ENCODE measurements at places on chromosomes 11 and 22.

DNA sequence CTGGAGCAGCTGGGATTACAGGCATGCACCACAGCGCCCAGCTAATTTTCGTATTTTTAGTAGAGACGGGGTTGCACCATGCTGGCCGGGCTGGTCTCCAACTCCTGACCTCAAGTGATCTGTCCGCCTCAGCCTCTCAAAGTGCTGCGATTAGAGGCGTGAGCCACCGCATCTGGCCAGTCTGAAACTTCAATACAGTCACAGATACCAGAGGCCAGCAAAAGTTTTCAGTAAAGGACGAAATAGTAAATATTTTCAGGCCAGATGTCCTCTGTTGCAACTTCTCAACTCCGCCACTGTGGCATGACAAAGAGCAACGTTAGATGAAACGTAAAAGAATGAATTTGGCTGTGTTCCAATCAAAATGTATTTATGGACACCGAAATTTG is 403.6 kb downstream of the MN1 start:
- no peak for DNase-seq

GRCh38 chr11:76368490-76368889 is 12.4 kb downstream of the THAP12 start:
- no peak for DNase-seq

GRCh38 chr22:43731988-43732387 is 80.1 kb downstream of the EFCAB6 start:
- no peak for DNase-seq

DNA sequence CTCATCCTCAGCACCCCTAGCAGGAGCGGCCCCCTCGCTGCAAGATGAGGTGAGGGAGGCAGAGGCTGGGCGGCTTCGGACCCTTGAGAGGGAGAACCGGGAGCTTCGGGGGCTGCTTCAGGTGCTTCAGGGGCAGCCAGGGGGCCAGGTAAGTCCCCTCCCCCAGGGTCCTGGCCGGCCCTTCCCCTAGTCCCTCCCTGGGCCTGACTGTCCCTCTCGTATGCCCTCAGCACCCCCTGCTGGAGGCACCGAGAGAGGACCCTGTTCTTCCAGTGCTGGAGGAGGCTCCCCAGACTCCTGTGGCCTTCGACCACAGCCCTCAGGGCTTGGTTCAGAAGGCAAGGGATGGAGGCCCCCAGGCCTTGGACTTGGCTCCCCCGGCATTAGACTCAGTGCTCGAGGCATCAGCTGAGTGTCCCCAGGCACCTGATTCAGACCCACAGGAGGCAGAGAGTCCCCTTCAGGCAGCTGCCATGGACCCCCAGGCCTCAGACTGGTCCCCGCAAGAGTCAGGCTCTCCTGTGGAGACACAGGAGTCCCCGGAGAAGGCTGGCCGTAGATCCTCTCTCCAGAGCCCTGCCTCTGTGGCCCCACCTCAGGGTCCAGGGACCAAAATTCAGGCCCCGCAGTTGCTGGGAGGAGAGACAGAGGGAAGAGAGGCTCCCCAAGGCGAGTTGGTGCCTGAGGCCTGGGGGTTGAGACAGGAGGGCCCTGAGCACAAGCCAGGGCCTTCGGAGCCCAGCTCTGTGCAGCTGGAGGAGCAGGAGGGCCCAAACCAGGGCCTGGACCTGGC is 4.0 kb downstream of the CCDC88B start:
- DNase-seq, result no peak

- no peak for DNase-seq
Measured at GRCh38 chr22:49199224-49199623, 628.4 kb downstream of the BRD1 start.
